Body of pancreas (tissue), 4 donors: ENCODE measurements at places on chromosomes 16 and 17. TPM values are rescaled to one million over a fixed set of nuclear protein-coding genes. Genes with fewer than 3 reads are reported as not detected.

PIRT gene
- 0.78 TPM for total RNA-seq

AIPL1 gene
- not detected for total RNA-seq

BICDL2 gene
- total RNA-seq = 132 TPM

TBX6 gene
- 1.8 TPM for total RNA-seq

LONP2 gene
- total RNA-seq = 59.1 TPM

CA7 gene
- total RNA-seq = not detected

CETP gene
- total RNA-seq = 0.66 TPM

RGS11 gene
- 95.9 TPM for total RNA-seq

STH gene
- total RNA-seq = not detected

TUBD1 gene
- 6.9 TPM for total RNA-seq
